ENCODE measurements at places on chromosomes 4 and X. TPM values are rescaled to one million over a fixed set of nuclear protein-coding genes. Genes with fewer than 3 reads are reported as not detected.

Gene WDFY3
- total RNA-seq = 66.9 TPM

Gene GPRIN3
- 5.2 TPM for total RNA-seq

Gene PAGE1
- total RNA-seq = not detected

Gene SGMS2
- total RNA-seq = 6.6 TPM

Gene ABLIM2
- 0.81 TPM for total RNA-seq

Gene NR3C2
- total RNA-seq = 27.6 TPM

- H3K4me3 ChIP-seq = no peak overlapping the region
- no peak overlapping the region for H3K27ac ChIP-seq
- H3K4me1 ChIP-seq = no peaks in the 10 kb centered on the region
These were observed 13.3 kb downstream of the NKX3-2 start for GRCh38 chr4:13530823-13531624.

GRCh38 chr4:17494258-17495190 is 17.4 kb downstream of the QDPR start:
- no peaks in the 10 kb centered on the region for H3K36me3 ChIP-seq
- H3K27me3 ChIP-seq = no peaks in the 10 kb centered on the region
- no peak for DNase-seq
- no peak overlapping the region for H3K27ac ChIP-seq
- H3K4me1 ChIP-seq = peaks cover 1% of the 10 kb centered on the region

- no peaks in the 10 kb centered on the region for H3K27me3 ChIP-seq
- H3K27ac ChIP-seq = no peak overlapping the region
- H3K36me3 ChIP-seq = no peaks in the 10 kb centered on the region
- no peak overlapping the region for H3K4me3 ChIP-seq
- no peaks in the 10 kb centered on the region for H3K4me1 ChIP-seq
These were observed 93.0 kb upstream of the DKK2 start for GRCh38 chr4:107129076-107129475.

DNA sequence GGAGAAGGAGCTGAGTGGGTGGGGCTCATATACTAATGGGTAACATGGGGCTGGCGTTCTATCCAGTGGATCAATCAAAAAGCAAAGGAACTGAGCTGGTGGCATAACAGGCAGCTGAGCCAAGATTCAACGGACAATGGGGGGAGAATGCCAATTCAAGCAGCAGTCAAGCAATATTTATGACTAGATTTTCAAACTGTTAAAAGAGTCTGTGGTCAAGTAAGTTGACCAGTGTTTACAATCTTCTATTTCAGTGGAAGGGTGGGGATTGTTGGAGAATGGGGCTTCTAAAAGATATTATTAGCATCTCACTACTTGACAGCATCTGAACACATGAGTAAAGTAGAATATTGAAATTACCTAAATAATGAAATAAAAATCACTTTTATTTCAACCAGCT is 64.9 kb upstream of the SCRG1 start:
- H3K36me3 ChIP-seq = no peaks in the 10 kb centered on the region
- H3K4me1 ChIP-seq = no peaks in the 10 kb centered on the region
- H3K4me3 ChIP-seq = no peak overlapping the region
- no peak for DNase-seq
- H3K27ac ChIP-seq = no peak overlapping the region

DNA sequence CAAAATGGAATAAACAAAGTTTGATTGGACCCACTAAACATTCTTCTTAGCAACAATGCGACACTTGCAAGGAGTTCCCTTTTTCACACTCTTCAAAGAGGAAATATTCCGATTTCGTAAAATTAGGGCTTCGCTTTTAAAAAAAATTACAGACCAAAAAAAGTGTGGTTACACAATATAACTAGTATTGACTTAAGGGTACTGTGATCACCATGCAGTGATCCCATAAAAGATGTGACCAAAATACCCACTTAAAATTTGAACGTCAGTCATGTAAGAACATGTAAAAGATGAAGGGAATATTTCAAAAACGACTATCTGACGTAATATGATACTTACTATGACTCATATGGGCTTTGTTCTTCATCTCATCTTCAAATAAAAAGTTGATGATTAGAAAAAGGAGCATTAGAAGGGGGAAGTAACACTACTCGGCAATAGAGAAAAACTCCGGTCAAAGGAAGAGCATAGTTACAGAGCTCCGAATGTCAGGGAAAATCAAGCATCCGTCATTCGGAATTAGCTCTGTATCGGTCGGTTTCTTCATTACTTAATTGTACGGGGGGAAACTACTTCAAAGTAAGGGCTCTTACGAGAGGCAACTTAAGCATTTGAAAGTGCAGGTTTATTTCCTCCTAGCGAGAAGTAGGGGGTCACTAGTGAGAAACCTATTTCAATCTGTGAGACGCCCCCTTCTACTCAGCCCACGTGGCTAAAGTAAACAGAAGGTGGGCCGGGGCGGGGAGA is 1.3 kb upstream of the TET2 start:
- peaks cover 3% of the 10 kb centered on the region for H3K4me1 ChIP-seq
- peak overlapping the region; percentile 77 for H3K27ac ChIP-seq
- H3K36me3 ChIP-seq = no peaks in the 10 kb centered on the region

DNA sequence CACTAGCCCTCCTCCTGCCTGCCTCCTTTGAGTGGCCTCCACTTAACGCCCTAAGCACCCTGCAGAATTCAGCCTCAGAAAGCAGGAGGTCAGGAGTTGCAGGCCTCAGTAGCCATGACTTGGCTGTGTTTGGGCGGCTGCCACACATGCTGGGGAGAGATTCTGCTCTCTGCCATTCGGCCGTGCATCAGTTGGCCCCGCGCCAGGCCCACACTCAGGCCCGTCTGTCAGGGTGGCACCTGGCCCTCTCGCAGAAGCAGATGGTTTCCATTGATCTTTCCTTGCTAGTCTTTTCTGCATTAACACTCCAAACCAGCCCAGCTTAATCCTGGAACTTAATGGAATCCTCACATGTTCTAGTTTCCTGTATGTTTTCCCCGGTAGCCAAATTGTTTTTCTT is 30.7 kb upstream of the ATP6AP2 start:
- no peaks in the 10 kb centered on the region for H3K36me3 ChIP-seq
- no peaks in the 10 kb centered on the region for H3K27me3 ChIP-seq
- H3K4me3 ChIP-seq = no peak overlapping the region
- no peak overlapping the region for H3K27ac ChIP-seq
- no peaks in the 10 kb centered on the region for H3K4me1 ChIP-seq
- peak; percentile 36 for DNase-seq

GRCh38 chr4:67776746-67777145 is 22.6 kb upstream of the GNRHR start:
- H3K36me3 ChIP-seq = no peaks in the 10 kb centered on the region
- H3K4me1 ChIP-seq = no peaks in the 10 kb centered on the region
- no peak overlapping the region for H3K27ac ChIP-seq
- H3K27me3 ChIP-seq = no peaks in the 10 kb centered on the region
- no peak for DNase-seq

- H3K4me3 ChIP-seq = no peak overlapping the region
- H3K36me3 ChIP-seq = no peaks in the 10 kb centered on the region
- no peak for DNase-seq
- no peaks in the 10 kb centered on the region for H3K27me3 ChIP-seq
These were observed 34.0 kb downstream of the LDOC1 start for GRCh38 chrX:141142946-141143345.

- no peak for DNase-seq
- H3K4me1 ChIP-seq = no peaks in the 10 kb centered on the region
- no peaks in the 10 kb centered on the region for H3K27me3 ChIP-seq
These were observed 180.5 kb downstream of the EFHC2 start for GRCh38 chrX:44162964-44163475.

DNA sequence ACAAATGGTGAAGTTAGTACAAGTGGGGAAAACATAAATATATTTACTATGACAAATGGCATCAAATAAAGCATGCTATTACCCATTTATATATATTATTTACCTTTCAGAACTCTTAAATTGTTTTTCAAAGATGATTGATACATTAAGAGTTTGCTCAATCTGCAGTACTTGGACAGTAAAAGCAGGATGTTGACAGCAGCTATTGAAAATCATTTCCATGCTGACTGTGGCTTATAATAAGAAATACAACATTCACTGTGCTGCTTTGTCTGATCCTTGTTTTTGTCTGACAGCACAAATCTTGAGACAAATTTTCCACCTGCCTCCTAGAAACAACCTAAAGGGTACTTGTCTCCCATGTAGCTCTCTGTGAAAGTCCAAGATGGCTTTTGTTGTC is 134.1 kb upstream of the FAT1 start:
- H3K4me3 ChIP-seq = no peak overlapping the region
- H3K36me3 ChIP-seq = no peaks in the 10 kb centered on the region
- H3K27me3 ChIP-seq = no peaks in the 10 kb centered on the region
- no peak overlapping the region for H3K27ac ChIP-seq

DNA sequence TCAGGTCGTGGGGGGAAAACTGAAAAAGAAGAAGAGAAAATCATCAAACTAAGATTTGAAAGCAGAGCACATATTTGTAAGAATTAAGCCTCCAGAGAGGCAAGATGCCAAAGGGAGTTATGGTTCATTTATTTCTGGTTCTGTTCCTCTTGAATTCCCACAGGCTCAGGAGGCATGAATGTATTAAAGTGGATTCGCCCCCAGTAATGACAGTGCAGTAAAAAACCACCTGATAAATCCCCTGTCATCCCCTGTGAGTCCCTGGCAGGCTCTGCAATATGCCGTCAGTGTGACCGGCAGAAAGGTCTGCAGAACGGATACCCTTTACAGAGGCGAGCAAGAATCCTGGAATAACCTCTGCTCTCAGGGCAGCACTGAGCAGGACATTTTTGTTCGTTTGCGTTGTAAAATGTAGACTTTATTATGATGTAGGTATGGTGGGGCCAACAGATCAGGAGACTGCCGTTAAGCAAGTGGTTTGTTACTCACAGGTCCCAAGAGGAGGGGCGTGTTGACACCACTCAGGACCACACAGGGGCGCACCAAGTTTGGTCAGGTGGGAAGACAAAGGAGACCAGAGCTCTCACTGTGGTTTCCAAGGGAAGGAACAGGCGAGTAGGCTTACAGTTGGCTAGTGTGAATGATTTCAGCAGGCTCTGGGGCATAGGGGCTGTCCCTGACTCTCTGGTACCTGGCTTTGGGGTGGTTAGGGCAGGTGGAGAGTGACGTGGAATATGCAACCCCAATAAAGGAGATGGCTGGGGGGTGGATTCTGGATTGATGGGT is 75.3 kb downstream of the DHRSX start:
- H3K36me3 ChIP-seq = no peaks in the 10 kb centered on the region
- H3K4me1 ChIP-seq = peaks cover 1% of the 10 kb centered on the region
- H3K4me3 ChIP-seq = no peak overlapping the region
- no peaks in the 10 kb centered on the region for H3K27me3 ChIP-seq

DNA sequence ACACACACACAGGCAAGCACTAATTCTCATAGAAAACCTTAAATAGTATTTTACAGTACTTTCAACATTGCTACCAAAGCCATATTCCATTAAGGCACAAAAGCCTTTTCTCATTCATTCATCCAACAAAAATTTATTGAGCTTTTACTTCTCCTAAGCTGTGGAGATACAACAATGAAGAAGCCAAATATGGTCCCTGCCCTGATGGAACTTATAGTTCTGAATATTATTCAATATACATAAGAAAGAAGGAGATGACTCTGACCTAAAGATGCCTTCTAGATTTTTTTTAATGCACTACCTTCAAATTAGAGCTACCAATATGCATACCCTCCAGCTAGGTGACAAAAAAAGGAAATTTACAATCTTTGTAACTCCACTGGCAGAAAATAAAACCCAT is 90.0 kb upstream of the WDR44 start:
- no peak overlapping the region for H3K27ac ChIP-seq
- no peak overlapping the region for H3K4me3 ChIP-seq
- no peaks in the 10 kb centered on the region for H3K4me1 ChIP-seq
- no peaks in the 10 kb centered on the region for H3K36me3 ChIP-seq
- no peaks in the 10 kb centered on the region for H3K27me3 ChIP-seq

DNA sequence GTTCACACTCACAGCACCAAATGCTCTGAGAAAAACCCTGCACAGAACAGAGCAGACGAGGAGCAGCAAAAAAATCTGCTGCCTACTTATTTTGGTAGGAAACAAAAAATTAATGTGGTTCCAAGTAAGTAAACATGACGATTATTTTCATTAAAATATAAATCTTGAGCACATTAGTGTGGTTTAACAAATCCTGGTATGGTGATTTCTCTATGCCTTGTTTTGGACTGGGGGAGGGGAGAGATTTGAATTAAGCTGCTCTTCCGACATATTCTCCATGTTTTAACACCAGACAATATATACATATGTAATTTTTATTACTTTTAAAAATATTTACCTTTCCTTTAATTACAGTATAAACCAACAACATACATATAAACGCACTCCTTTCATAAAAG is 1.8 kb downstream of the CAMK2D start:
- DNase-seq = no peak
- H3K4me3 ChIP-seq = peak overlapping the region; percentile 84
- no peak overlapping the region for H3K27ac ChIP-seq

DNA sequence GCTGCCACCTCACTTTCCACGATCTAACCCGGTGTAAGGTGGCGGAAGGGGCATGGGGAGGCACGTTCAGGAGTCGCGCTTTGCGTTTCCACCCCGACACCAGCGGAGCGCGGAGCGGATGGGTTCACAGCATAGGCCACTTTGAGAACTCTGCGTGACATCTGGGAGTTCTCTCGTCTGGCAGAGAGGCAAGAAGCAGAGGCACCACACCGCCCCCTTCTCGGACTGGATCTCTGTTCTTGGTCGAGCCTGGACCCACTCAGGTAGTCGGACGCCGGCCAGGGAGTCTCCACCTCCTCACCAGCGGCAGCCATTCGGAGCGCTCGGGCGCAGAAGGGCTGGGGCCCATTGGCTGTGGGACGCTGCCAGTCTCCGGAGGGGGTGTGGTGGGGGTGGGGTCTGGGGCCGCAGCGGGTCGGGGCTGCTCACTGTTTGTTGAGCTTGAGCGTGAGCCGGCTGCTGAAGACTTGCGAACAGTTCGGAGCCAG is at the start of gene DACH2:
TSS of gene DACH2 (plus strand) at position 428 of the 488 bp plus-strand sequence.
- H3K4me1 ChIP-seq = peaks cover 3% of the 10 kb centered on the region
- no peaks in the 10 kb centered on the region for H3K27me3 ChIP-seq
- H3K27ac ChIP-seq = no peak within 1 kb of the TSS
- no peaks in the 10 kb centered on the region for H3K36me3 ChIP-seq

GRCh38 chr4:63063760-63064159 is 1345.5 kb downstream of the TECRL start:
- no peaks in the 10 kb centered on the region for H3K4me1 ChIP-seq
- H3K27ac ChIP-seq = no peak overlapping the region
- H3K4me3 ChIP-seq = no peak overlapping the region
- DNase-seq = no peak
- no peaks in the 10 kb centered on the region for H3K27me3 ChIP-seq

Measured in ovary (tissue), 10 donors.